Right atrium auricular region (tissue), 2 donors: ENCODE measurements at places on chromosomes 1 and 21. TPM values are rescaled to one million over a fixed set of nuclear protein-coding genes. Genes with fewer than 3 reads are reported as not detected.

DNA sequence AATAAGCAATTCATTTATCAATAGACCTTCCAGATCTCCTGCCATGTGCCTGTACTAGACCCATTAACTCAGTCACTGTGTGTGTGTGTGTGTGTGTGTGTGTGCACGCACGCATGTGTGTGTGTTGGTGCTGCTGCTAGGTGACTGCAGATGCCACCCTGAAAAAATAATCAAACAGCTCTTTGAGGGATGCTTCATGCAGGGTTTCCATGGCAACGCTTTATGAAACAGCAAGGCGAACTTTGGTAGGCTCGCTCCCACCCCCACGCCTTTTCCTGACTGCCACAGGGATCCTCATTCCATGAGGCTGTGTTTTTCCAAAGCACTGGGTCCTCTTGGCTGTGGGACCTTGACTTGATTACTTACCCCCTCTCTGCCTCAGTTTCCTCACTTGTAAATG is 94.0 kb downstream of the HMGB4 start:
- no peaks in the 10 kb centered on the region for H3K27me3 ChIP-seq
- no peak overlapping the region for H3K27ac ChIP-seq
- H3K4me3 ChIP-seq: no peak overlapping the region
- no peaks in the 10 kb centered on the region for H3K36me3 ChIP-seq

DNA sequence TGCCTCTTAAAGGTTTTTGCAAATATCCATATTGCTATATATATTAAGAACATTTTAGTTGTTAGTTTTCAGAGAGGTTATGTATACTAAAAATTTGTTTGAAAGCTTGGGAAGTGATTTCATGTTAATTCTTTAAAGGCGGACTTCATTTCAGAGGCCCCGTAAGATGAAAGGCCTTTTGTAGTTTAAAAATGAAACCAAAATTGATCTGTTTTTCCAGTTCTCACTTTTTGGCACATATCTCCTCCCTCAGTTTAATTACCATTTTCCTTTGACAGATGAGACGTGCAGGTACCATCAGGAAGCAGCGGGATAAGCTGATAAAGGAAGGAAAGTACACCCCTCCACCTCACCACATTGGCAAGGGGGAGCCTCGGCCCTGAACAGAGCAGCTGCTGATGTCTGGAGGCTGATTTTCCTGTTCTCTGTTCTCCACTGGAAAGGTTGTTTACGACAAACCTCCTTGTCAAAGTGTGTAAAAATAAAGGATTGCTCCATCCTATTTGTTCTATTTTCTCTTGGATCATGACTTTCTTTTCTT is 8.0 kb downstream of the NDUFS5 start:
- H3K4me1 ChIP-seq: peaks cover 6% of the 10 kb centered on the region
- H3K27ac ChIP-seq: no peak overlapping the region
- no peak overlapping the region for H3K4me3 ChIP-seq

- H3K4me3 ChIP-seq: no peak overlapping the region
- H3K36me3 ChIP-seq: peaks cover 96% of the 10 kb centered on the region
- H3K4me1 ChIP-seq: no peaks in the 10 kb centered on the region
- no peak overlapping the region for H3K27ac ChIP-seq
- no peak for DNase-seq
- no peaks in the 10 kb centered on the region for H3K27me3 ChIP-seq
These were observed 14.8 kb upstream of the LSS start for GRCh38 chr21:46243325-46243724.

GRCh38 chr1:223653431-223653830 is 12.1 kb downstream of the CAPN8 start:
- DNase-seq: no peak
- H3K4me3 ChIP-seq: no peak overlapping the region
- H3K27ac ChIP-seq: no peak overlapping the region
- H3K4me1 ChIP-seq: peaks cover 5% of the 10 kb centered on the region

- no peaks in the 10 kb centered on the region for H3K36me3 ChIP-seq
- no peaks in the 10 kb centered on the region for H3K27me3 ChIP-seq
- no peaks in the 10 kb centered on the region for H3K4me1 ChIP-seq
These were observed 46.2 kb downstream of the SH3GLB1 start for GRCh38 chr1:86750530-86750929.

DNA sequence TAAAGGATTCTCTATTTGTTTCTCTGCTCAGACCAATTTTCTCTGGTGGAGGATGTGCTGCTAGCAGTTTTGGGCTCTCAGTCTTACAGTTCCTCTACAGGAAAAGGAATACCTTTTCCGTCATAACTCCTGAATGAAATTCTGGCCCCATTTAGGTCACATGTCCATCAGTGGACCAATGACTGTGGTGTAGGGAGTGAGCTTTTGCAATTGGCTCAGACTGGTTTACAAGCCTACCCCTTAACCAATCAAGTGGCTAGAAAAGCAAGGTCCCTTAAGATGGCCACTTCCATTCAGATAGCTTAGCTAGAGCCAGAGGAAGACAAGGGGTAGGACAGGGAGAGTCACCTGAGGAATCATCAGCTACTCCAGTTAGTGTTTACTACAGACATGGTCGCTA is 16.4 kb upstream of the ZNF281 start:
- H3K4me1 ChIP-seq: no peaks in the 10 kb centered on the region
- no peaks in the 10 kb centered on the region for H3K36me3 ChIP-seq
- DNase-seq: no peak
- no peaks in the 10 kb centered on the region for H3K27me3 ChIP-seq
- no peak overlapping the region for H3K4me3 ChIP-seq
- no peak overlapping the region for H3K27ac ChIP-seq

DNA sequence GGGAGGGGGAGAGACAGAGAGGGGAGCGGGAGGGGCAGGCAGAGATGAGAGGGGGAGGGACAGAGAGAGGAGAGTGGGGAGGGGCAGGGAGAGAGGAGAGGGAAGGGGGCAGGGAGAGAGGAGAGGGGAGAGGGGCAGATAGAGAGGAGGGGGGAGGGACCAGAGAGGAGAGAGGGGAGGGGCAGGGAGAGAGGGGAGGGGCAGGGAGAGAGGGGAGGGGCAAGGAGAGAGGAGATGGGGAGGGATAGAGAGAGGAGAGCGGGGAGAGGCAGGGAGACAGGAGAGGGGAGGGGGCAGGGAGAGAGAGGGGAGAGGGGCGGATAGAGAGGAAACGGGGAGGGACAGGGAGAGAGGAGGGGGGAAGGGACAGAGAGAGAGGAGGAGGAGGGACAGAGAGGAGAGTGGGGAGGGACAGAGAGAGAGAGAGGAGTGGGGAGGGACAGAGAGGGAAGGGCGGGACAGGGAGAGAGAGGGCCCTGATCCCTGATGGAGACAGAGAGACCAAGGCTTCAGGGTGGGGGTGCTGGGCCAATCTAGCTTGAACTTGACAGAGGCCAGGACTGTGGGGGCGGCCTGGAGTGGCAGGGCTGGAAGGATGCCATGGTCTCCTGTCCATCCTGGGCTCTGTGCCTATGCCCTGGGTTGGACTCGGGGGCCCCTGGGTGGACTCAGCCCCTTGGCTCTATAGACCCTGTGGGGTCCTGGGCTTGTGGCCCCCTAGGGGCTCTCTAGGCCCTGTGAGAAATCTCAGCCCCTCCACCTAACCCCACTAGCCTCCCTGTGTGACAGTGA is 43.6 kb downstream of the DMRTB1 start:
- no peaks in the 10 kb centered on the region for H3K4me1 ChIP-seq
- no peak overlapping the region for H3K4me3 ChIP-seq
- DNase-seq: no peak
- H3K27me3 ChIP-seq: no peaks in the 10 kb centered on the region

GRCh38 chr1:17664322-17664721 is 90.8 kb upstream of the ACTL8 start:
- no peaks in the 10 kb centered on the region for H3K27me3 ChIP-seq
- peaks cover 62% of the 10 kb centered on the region for H3K36me3 ChIP-seq
- no peak overlapping the region for H3K27ac ChIP-seq
- peaks cover 4% of the 10 kb centered on the region for H3K4me1 ChIP-seq
- no peak overlapping the region for H3K4me3 ChIP-seq

DNA sequence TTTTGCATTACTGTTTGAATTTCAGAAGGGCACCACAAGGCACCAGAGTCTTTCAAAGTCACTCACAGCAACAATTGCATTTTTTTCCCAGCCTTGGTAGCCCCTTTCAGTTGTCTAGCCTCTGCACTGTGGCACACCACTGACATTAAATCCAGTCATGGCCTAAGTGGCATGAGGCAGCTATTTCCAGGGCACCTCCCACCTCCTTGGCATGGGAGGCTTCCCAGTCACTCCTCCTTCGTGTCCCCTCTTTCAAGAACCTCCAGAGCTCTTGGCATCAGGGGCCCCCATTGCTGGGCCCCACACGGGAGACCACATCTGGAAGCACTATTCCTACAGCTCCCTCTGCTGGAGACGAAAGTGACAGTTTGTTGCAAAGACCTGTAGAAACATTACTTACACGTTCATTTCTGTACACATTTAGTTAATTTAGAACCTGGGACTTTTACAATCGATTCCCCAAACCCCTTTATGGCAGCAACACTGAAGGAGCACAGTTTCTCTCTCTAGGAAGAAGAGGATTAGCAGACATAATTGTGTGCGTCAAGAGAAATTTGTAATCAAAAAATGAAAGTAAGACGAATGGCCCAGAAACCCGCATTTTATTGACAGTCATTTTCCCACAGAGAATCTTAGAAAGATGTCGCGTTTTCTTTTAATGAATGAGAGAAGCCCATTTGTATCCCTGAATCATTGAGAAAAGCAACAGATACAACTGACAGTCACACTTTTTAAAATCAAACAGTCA is 5.7 kb upstream of the CHD5 start:
- peaks cover 41% of the 10 kb centered on the region for H3K36me3 ChIP-seq
- H3K27ac ChIP-seq: no peak overlapping the region
- H3K4me3 ChIP-seq: no peak overlapping the region
- no peak for DNase-seq
- H3K4me1 ChIP-seq: no peaks in the 10 kb centered on the region

GRCh38 chr1:46687093-46687659 is 15.5 kb downstream of the TEX38 start:
- no peak overlapping the region for H3K4me3 ChIP-seq
- H3K36me3 ChIP-seq: peaks cover 72% of the 10 kb centered on the region
- H3K27me3 ChIP-seq: no peaks in the 10 kb centered on the region
- peaks cover 29% of the 10 kb centered on the region for H3K4me1 ChIP-seq

GRCh38 chr1:185654199-185654951 is 79.8 kb upstream of the HMCN1 start:
- H3K27ac ChIP-seq: peak overlapping the region; percentile 44
- H3K4me1 ChIP-seq: peaks cover 10% of the 10 kb centered on the region
- no peaks in the 10 kb centered on the region for H3K36me3 ChIP-seq
- no peak for DNase-seq
- no peak overlapping the region for H3K4me3 ChIP-seq
- no peaks in the 10 kb centered on the region for H3K27me3 ChIP-seq

- H3K27me3 ChIP-seq: no peaks in the 10 kb centered on the region
- no peaks in the 10 kb centered on the region for H3K36me3 ChIP-seq
- no peaks in the 10 kb centered on the region for H3K4me1 ChIP-seq
- no peak overlapping the region for H3K4me3 ChIP-seq
- H3K27ac ChIP-seq: no peak overlapping the region
- DNase-seq: no peak
These were observed 20.5 kb upstream of the PTGS2 start for GRCh38 chr1:186700722-186701121.

DNA sequence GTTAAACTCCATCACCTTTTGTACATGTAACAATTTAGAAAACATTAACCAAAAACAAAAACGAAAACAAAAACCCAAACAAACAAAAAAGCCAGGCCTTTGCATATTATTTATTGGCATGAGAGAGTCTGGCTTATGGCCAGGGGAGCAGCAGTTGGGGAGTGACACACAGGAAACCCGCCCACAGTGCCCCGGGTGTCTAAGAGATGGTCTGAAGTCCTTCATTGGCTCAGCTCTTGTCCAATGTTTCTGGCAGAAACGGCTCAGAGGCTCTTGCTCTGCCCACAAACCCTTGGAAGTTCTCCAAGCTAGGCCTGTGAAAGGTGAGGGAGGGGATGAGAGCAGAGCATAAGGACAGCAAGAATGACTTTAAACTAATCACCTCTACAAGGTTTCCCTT is 131.5 kb downstream of the CNIH3 start:
- no peaks in the 10 kb centered on the region for H3K36me3 ChIP-seq
- no peak for DNase-seq
- H3K27me3 ChIP-seq: no peaks in the 10 kb centered on the region
- no peak overlapping the region for H3K4me3 ChIP-seq

SPRR2F gene
- total RNA-seq: 2.8 TPM

TOMM40L gene
- total RNA-seq: 23.9 TPM
